ENCODE measurements at places on chromosomes 3 and 15.

DNA sequence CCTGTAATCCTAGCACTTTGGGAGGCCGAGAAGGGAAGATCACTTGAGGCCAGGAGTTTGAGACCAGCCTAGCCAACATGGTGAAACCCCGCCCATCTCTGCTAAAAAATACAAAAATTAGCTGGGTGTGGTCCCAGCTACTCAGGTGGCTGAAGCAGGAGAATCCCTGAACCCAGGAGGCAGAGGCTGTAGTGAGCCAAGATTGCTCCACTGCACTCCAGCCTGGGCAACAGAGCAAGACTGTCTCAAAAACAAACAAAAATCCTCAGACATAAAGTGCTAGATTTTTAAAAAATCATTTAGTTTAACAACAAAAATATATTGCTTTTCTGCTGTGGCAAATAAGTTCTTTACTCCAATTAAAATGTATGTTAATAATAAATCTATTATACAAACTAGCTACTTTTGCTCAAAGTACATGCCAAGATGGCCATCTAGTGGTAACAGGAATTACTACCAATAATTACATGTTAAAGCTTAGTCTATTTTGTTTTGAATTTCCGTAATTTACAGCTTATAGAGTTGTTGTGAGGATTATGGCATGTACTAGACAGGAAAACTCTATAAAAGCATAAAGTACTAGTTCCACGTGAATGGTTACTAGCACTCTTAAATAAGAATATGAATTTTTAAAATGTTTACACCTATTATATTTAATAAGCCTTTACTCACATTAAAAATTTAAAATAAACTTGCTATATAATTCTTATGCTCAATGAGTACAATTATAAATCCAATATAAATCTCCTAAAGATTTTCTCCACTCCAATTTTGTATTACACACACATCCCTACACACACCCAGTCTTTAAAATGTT is 39.0 kb downstream of the GABPB1 start:
- DNase-seq: no peak

- DNase-seq: no peak
Measured at GRCh38 chr15:66878761-66879160, 176.7 kb downstream of the SMAD6 start.

DNA sequence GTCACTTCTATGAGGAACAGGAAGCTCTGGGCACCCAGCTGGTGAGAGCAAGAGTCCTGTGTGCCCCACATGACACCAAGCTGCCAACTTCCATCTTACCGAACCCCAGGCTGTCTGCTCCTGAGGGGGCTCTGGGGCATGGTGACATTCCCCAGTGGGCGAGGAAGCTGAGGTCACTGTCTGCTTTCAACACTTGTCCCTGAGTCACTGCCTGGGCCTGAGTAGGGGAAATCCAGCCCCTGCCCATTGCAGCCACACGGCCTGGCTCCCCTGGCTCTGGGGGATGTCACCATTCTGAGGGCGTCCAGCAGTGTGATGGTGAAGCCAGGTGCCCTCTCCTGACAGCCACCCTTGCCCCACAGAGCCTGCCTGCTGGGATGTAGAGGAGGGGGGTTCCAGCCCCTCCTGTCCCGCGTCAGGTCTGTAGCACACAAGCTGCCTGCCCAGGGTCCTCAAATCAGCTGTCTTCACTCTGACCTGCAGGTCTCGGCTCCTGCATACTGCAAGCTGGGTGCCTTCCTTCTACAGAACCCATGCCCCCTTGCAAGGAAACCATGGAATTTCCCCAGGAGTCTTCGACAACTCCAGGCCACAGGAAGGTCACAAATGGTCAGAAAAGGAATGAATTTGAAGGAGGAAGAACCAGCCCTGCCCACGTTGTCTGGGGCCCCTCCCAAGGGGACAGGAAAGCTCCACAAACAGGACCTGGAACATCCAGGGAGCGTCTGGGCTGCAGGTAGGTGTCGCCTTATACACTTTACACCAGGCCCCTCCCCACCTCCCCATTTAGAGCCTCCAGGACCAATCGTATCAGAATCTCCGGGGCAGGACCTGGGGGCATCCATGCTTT is 69.9 kb upstream of the GATM start:
- no peak for DNase-seq

GRCh38 chr15:44713006-44713966 is 2.0 kb downstream of the B2M start:
- DNase-seq: no peak

GRCh38 chr3:38032328-38032865 is 3.0 kb upstream of the PLCD1 start:
- no peak for DNase-seq

DNA sequence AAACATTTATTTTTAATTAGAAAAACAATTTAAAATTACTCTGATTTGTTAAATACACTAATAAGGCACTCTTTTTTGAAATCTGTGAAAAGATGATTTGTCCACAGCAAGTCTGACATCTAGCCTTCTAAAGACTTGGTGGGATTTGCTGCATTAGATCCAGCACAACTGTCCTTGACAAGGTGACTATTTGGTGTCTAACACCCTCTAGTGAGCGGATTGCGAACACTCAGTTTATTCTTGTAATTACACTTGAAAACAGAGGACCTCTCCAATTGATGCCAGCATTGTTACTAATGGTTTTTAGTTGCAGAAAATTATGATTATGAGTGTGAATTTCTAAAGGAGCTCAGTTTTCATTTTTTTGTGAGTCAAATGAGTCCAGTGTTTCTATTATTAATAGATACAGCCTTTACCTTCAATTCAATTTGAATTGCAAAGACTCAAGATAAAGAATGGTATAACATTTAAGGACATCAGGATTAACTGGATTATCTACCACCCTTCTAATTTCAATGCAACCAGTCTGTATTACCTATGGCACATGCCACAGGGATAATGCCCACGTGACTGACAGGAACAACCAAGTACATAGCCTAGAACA is 29.7 kb upstream of the STRIT1 start:
- DNase-seq: peak; percentile 21

- DNase-seq: no peak
Measured at GRCh38 chr15:38878026-38878425, 313.4 kb upstream of the RASGRP1 start.

GRCh38 chr3:59607656-59608055 is 557.8 kb upstream of the CFAP20DC start:
- no peak for DNase-seq
